ENCODE measurements at places on chromosomes 3 and 15.

DNA sequence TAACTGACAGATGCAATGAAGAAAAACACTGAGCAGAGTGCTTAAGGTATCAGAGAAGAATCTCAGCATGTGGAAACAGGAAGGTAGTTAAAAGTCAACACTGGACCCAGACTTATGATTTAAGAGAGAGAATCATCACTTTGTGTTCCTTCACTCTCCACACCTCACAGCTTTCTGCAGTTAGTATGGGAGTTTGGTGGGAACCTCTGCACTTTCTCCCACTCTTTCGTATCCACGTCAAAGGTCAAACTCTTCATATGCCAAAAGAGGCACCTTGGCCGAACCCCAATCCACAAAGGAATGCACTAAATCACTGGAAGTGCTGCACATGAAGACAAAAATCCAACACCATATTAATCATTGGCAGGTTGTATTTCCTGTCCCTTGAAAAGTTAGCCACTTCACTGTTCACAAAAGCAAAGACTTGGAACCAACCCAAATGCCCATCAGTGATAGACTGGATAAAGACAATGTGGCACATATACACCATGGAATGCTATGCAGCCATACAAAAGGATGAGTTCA lies 361.2 kb downstream of the MAGI1 start:
- DNase-seq = no peak

DNA sequence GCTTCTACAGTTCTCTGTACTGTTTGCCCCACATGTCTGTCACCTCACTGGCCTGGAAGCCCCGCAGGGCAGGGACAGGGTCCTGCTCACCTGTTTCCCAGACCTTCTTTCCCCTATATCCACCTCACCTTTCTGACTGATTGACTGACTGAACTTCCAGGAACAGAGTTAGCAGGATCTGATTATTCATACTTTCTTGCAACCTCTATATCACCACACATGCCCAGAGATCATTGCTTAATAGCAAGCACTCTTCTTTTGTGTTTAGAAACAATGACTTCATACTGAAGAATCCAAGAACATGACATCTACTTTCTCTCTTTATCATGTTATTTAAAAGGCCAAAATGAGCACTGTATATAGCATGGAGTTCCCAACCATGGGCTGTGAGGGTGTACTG lies 18.0 kb upstream of the CLEC3B start:
- no peak for DNase-seq

GRCh38 chr3:78026318-78026828 lies 986.5 kb downstream of the ROBO2 start:
- no peak for DNase-seq

DNA sequence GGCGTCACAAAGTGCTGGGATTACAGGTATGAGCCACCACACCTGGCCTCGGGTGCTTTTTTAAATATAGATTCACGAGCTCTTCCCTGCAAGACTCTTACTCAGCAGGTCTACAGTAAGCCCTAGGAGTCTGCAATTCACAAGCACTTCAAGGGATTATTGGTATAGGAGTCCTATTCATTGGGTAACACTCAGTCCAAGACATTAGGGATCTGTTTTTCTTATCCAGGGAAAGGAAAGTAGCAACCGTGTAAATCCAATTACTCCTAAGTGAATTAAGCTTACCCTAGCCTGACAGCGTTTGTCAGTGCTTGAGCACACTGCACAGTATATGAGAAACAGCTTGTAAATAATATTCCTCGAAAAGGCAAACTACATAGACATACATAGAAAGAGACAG lies 109.9 kb downstream of the SENP2 start:
- DNase-seq = no peak

GRCh38 chr3:16262174-16262573 lies 2.6 kb downstream of the DPH3 start:
- DNase-seq = no peak

Data from NCI-H510A treated with DMSO at 0.1 percent for 48 hours (cell line).